ENCODE measurements at places on chromosomes 2 and 18.

DNA sequence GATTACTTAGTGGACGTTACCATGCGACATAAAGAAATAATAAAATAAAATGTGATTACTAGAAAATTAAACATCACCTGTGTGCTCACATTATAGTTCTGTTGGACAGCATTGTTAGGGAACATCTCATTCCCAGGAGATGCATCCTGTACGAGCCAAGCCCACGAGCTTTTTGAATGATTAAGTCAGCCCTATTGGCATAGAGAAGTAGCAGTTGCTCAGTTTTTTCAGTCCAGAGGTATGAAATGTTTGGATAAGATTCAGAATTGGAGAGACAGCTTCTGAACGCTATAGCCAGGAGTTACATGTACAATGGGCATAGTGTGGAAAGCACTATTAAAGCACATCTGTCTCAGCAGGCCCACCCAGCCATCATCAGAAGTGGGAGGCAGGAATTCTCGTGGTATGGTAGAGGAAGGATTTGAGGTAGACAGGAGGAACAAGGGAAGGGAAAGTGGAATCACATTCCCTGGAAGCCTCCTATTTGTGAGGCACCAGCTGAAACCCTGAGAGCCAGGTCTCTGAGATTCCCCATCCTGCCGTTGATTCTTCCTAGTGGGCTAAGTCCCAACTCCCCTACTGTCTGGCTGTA is 8.6 kb downstream of the SPATS2L start:
- DNase-seq: no peak

- DNase-seq: no peak
These were observed 217.1 kb downstream of the ZNF521 start for GRCh38 chr18:25134861-25135260.

DNA sequence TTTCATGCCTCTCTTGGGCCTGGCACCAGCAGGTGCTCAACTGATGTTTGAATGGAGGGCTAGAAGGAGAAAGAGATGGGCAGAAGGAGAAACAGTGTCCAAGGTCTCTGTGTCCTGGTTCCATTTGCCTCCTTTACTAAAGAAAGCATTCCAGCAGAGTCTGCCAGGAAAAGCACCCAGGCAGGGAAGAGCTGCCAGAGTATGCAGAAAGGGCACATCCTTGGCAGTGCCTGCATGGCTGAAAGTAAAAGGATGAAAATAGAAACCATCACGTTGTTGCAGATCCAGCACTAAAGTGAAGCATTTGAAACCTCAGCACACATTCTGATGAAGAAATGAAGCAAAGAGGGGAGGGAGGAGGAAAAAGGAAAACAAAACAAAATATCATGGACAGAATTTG is 142.2 kb downstream of the ESCO1 start:
- no peak for DNase-seq

DNA sequence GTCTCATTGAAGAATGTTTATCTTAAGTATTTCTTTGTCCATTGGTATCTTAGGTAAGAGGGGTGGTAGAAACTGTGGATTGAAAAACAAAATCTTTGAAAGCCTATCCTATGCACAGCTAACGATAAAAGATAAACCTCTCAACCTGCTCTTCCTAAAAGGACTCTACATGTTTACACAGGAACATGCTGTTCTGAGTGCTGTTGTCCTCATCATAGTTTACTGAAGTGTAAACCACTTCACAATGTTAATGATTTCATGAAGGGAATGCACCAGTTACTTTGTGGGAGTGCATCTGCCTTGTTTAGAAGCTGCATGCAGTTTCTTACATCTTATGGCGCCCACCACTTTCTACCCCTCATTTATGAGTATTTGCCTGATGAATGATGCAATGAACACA is 1.2 kb downstream of the ACMSD start:
- no peak for DNase-seq

DNA sequence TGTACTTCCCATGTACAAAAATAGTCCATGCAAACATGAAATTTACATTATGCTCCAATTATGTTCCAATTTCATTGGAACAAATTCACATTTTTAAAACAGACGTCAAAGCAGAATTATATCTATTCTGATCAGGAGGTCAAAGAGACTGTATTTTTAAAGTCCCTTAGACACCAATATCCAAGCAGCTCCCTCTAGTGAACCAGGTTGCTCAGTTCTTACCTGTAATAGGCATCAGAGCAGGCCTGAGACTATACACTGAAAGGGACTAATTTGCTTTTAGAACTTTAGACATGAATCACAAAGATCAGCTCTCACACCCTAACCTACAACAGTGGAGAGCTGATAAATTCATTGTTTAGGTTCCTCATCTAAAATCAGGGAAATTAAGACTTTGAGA is 273.9 kb downstream of the MBD2 start:
- no peak for DNase-seq

DNA sequence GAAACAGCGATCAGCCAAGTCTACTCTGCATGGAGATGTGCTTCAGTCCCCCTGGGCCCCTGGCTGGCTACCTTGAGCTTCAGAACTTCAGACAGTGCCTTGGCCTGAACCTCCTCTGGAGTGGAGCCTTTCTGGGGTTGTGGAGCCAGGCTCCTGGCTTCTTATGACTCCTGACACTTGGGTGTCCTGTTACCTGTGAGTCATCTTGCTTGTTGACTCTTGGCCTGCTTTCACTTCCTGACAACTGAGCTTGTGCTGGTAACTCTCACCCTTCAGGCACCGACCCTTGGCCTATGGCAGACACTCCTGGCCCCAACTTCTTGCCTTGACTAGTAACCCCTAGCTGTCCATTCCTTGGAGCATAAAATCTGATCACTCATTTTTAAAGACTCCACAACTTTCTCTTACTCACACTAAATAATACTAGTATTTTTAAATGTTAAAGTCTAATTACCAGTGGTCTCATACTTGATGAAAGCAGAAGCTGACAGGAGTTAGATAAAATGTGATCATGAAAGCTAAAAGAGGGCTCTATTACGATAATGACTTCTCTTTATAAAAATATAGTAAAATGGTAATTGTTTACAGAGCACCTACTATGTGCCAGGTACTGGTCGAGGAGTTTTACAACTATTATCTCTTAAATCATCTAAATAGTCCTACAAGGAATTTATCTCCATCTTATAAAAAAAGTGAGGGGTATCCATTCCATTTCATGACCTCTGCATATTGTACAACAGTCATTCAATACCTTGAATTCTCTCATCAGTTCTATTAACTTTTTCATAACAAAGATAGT is 46.3 kb upstream of the VIT start:
- DNase-seq: no peak

GRCh38 chr2:203918839-203919238 is 17.7 kb upstream of the ICOS start:
- DNase-seq: no peak

- DNase-seq: no peak
These were observed 111.5 kb downstream of the MDH1 start for GRCh38 chr2:63700271-63700670.

DNA sequence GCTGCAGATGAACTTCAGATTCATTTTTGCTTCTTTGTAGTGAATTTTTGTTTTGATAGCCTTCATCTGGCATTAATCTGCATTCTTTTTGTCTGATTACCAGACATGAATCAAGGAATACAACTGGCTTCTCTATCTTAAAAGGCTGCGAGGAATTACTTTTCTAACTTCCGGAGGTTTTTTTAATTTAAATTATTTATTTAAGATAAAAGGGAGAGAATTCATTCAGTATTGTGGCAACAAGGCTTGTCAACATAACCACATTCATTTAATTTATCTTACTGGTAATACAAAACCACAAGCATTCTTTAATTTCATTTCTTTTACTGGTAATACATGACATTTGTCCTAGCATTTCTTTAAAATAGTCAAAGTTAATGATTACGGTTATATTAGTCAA is 36.0 kb downstream of the CSRNP3 start:
- no peak for DNase-seq

DNA sequence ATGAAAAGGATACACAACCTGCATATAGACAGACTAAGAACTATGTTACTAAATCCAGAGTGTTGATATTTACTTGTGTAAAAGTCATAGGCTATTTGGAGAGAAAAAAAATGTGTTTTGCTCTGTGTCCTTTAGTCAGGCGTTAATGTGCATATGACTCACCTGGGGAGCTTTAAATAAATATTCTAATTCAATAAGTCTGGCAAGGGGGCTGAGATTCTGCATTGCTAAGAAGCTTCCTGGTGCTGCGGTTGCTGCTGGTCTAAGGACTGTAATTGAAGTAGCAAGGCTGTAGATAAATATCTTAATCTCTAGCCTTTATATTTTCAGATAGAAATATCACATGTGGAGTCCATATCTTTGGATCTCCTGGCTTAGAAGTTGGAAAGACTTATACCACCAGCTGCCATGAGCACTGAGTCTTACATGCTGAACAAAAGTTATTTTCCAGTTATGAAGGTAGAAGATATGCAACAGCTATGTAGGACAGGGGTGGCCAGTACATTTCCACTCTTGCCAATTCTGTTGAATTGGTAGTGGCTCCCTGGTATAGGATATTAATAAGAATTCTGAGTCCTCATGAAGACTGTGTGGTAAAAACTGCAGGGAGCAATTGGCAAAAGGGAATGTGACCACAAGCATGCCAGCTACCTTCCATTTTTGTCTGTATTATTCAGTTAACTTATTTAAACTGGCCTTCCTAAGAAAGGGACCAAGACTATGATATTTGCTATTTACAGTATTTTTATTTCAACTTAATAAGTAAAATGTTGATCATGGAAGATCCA is 4.8 kb downstream of the SPAG16 start:
- DNase-seq: no peak

GRCh38 chr18:59357928-59358327 is 1.1 kb downstream of the LMAN1 start:
- peak; percentile 21 for DNase-seq

- no peak for DNase-seq
These were observed 113.9 kb downstream of the THNSL2 start for GRCh38 chr2:88283886-88284592.

DNA sequence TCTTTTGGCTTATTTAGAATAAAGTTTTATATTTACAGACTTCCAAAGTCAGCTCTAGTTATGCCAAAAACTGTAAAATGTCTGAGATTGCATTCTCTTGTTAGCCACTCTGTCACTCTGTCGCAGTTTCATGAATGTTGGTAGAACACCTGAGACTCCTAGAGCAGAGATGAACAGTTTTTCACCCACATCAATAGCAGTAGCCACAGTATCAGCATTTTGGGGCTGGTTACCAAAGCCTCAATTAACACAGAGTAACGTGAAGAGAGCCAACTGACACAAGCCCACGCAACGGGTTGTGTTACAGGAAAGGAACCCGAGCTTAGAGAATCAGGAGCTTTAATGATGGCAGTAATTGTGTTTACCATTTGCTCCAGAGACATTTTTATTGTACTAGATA is 443.0 kb upstream of the SLC39A10 start:
- no peak for DNase-seq

- DNase-seq: no peak
These were observed 96.5 kb downstream of the XIRP2 start for GRCh38 chr2:166984797-166985196.

GRCh38 chr2:146801886-146802285 is 1042.9 kb upstream of the ACVR2A start:
- DNase-seq: no peak

DNA sequence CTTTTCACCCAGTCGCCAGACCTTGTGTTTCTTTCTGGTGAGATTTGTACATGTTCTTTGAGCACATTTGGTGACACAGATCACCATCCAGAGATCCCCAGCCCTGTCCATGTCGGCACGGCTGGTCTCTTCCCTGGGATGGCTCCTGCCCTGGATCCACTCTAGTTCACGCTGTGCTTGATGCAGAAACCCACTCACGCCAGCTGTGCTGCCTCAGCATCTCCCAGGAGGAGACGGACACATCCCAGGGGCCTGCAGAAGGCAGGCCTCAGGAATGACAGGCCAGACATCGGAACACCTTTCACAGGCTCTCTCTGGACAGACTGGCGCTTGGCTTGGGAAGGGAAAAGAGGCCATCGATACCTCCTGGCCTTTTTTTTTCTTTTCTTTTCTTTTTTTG is 203.6 kb downstream of the ACKR3 start:
- DNase-seq: no peak

GRCh38 chr2:120345608-120346007 is 328 bp upstream of the INHBB start:
- no peak for DNase-seq

GRCh38 chr2:74005786-74006185 is 21.1 kb downstream of the TET3 start:
- DNase-seq: no peak

DNA sequence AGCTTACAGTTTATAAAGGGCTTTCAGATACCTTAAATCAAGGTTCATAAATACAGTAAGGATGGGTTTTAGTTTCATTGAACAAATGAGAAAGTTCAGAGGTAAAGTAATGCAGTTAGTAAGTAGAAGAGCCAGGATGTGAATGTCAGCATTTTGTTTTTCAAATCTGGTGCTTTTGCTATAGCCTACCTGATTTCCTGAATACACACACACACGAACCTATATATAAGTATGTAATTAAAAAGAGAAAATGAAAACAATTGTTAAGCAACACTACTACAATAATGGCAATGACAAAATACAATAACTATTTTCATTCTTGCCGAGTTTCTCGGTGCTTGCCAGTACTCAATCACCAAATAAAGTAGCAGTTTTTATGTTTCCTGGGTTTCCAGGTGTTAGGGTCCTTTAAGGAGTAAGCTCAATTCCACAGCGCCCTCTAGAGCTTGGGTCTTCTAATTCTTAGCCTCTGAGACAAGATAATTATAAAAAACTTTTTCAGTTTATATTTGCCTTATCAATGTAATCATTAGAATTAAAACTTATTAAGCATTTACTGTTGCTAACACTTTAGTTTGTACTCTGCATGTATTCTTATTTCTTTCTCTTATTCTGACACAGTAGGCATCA is 512.9 kb upstream of the ACVR2A start:
- DNase-seq: peak; percentile 53

- no peak for DNase-seq
These were observed 372.2 kb downstream of the DSEL start for GRCh38 chr18:67144329-67144728.

GRCh38 chr2:101038455-101039255 is 36.6 kb downstream of the RPL31 start:
- DNase-seq: no peak

- no peak for DNase-seq
These were observed 143.2 kb upstream of the RND3 start for GRCh38 chr2:150630587-150631235.

- no peak for DNase-seq
These were observed 74.1 kb upstream of the SMAD7 start for GRCh38 chr18:49024804-49025421.

- DNase-seq: no peak
These were observed 929 bp upstream of the CREG2 start for GRCh38 chr2:101388232-101388631.

DNA sequence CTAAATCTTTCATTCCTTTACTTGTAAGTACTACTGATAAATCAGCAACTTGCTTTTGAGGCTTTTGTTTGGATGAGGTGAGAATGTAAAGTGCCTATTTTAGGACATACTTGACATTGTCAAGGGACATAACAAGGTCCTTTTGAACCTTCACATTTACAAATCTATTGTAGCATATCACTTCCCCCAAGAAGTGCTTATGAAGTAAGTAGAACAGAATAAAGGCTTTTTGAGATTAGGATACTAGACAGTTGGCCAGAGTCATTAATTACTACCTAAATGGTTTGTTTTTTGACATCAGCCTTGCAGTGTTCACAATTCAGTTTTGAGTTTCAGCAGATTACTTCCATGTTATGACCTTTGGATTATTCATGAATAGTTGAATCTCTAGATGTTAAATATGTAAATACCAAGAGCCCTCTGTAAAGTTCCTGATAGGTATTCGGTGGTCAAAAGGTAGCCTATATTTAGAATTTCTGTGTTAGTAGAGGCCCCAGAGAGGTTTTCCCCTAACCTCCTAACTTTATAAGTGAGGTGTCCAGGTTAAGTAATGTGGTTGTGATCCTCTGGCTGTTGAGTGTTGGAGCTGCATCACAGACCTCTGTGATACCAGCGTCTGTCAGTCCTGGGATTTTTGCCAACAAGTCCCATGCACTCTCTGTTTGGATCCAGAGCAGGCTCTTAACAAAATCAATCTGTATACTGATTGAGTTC is 67.2 kb downstream of the LCLAT1 start:
- DNase-seq: no peak

Measured in CD4-positive, alpha-beta memory T cell (primary cell).